ENCODE measurements at places on chromosomes 2 and 18.

GRCh38 chr2:232365621-232366321, 12.8 kb upstream of the ALPP start:
- no peak for DNase-seq

DNA sequence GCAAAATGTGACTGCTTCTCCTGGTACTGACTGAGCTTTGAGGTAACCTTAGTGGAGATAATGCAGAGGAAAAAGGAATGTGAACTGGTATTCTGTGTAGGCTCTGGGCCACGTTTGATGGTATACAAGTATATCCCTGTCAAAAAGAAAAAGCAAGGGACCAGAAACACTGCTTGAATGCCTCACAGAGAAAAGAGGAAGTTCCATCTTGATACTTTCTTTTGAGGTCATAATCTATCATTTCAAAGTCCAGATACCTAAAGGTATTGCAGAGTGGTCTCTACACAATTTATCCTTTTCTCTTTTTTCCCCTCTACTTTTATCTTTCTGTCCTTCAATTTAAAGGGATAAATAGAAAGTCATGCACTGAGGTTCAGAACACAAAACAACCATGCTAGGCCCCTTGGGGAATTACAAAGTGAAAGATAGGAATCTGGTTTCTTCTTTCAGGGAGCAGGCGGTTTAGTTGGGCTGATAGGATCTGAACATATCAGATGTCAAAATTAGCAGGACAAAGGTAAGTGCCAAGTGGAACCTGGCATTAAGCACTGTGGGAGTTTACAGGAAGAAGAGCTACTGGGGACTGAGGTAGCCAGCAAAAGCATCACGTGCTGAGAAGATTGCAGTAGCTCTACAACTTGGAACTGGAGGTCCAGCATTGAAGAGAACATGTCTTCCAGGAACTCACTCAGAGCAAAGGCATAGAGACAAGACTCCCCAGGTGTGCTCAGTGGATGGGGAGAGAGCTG, 121.2 kb downstream of the LYPD6 start:
- no peak for DNase-seq

GRCh38 chr2:226076529-226076928, 677.0 kb downstream of the NYAP2 start:
- no peak for DNase-seq

DNA sequence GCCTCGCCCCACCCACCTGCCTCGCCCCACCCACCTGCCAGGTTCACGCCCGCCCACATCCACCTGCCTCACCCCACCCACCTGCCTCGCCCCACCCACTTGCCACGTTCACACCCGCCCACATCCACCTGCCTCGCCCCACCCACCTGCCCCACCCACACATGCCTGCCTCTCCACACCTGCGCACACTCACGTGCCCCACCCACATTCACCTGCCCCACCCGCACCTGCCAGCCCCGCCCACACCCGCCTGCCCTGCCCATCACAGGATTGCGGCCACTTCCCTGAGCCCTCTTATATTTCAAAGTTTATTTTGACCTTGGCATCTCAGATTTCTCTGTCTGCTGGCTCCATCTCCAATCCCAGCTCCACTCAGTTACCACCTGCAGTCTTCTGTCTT, 217.5 kb upstream of the SOX11 start:
- DNase-seq = no peak

DNA sequence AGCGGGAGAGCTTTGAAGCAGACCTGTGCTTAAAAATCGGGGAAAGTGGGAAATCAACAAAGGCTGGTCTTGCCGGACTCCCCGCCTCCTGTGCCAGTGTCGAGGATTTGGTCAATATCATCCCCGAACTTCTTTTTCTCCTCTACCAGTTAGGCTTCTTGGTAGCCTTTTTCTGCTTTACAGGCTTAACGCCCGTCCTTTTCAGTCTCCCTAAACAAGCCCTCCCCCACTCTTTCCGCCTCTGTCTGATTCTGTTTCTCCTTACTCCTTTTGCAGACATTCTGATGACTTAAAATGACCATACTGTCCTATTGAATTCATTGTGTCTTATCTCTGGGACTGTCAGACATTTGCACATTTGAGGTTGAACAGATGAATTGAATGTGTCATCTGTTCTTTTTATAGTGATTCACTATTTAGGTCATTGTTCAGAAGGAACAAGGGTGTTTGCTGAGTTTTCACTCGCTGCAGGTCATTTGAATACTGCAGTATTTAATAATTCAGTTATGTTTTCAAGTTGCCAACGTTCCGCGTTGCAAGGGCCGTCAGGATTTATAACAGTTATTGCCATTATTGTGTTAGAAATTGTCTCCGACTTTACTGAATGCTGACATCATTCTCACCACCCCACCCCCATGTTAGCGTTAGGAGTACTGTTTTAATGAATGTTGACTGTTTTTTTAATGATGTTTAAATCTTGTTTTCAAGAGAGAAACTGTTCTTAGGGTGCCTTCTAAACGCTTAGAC, 1.1 kb downstream of the ITGAV start:
- DNase-seq = peak; percentile 38

- DNase-seq = no peak
These were observed 217.6 kb downstream of the TMEM182 start for GRCh38 chr2:102979429-102979828.

- no peak for DNase-seq
These were observed 37.5 kb downstream of the KCNS3 start for GRCh38 chr2:17915811-17916518.

DNA sequence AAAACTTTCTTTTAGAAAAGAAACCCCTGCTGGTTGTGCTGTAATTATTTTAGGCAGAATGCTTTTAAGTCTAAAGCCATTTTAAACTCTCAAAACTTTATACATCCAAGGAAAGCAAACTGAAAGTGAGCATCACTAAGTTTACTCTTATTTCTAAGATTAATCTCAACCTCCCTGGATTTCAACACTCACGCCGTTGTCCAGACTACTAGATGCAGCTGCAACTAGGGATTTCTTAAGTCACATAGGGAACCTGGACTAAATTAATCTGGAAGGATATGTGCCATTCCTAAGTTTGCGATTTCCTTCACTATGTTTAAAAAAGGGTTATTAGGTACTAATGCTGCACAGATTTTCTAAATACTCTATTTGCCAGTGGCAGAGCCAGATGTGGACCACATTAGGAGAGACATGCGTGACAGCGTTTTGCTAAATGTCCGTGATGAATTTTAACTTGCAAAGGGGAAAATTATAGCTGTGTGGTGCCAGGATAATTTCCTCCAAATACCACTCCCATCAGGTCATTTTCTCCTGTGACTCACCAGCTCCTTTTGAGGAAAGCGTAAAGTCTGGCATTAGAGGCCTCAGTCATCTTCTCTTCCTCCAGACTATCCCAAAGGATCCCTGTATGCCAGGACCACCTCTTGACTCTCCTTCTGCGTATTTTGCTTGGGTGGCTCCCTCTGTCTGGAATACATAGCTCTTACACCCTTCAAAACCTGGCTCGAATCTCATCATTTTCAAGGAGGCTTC, 143.7 kb downstream of the ATL2 start:
- DNase-seq = no peak

DNA sequence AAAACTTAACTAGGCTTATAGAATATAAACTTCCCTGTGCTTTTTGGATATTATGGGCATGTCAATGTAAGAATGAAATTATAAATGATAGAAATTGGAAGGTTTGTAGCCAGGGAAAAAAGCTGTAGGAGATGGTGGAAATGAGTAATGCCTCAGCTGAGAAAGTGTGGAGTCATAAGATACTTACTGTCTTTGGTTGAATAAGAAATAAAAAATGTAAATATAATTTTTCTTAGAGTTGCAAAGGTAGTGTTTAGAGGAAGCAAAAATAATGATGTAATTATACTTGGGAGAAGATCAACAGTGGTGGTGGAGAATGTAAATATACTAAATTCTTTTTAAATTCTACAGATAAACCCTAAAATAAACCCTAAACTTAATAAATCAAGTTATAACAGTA, 26.2 kb upstream of the RND3 start:
- no peak for DNase-seq

- DNase-seq = no peak
These were observed 52.6 kb downstream of the NCK2 start for GRCh38 chr2:105797298-105797819.

DNA sequence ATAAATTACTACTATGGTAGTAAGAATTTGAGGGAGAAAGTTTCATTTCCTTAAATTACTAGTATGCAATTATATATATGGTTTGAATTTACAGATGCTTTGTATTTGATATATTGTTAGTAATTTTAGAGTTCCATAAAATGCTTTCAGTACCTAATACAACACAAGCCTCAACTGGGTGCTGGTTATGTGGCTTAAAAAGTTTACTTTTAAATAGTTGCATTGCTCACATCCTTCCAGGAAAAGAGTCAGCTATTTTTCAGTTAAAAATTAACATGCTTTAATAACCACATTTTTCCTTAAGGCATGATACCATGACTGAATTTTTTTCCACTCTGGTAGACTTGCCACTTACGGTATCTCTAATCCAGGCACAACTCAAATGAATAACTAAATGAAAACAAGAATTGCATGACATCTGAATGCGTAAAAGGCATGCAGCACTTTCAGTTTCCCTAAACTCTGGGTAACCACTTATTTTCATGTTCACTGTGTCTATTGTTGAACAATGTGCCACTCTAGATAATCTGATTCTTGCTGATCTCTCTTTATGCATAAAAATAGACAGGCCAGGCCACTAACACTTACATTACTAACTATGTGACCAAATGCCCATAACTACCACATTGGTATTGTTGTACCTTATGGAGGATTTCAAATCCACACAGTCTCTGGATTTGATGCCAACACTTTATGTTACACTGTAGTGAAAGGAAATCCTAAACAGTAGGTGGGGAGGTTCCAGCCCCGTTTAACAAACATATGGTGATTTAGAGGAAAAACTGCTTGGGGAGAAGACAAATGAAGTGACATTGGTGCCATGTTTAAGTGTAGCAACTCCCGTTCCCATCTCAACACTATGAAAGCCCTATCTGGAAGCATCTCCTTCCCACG, 35.5 kb upstream of the SLC35F5 start:
- DNase-seq = no peak

GRCh38 chr18:34977838-34978532, 63.2 kb upstream of the MAPRE2 start:
- DNase-seq = peak; percentile 47

GRCh38 chr2:17245906-17246305, 272.3 kb downstream of the RAD51AP2 start:
- DNase-seq = no peak

DNA sequence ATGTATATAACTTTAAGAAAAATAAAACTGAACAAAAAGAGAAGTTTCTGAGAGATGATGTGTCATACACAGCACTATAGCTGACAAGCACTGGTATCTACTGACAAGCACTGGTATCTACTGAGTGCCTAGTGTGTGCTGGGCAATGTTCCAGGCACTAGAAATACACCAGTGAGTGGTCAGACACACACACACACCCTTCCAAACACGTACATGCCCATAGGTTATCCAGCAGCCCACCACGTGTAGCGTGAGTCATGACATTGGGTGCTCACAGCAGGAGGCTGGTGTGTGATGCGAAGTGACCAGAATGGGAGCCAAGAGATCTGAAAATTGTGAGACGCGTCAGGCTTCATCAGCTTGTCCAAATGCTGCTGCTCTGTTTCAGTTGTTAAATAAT, 12.2 kb upstream of the GNAL start:
- DNase-seq = no peak

DNA sequence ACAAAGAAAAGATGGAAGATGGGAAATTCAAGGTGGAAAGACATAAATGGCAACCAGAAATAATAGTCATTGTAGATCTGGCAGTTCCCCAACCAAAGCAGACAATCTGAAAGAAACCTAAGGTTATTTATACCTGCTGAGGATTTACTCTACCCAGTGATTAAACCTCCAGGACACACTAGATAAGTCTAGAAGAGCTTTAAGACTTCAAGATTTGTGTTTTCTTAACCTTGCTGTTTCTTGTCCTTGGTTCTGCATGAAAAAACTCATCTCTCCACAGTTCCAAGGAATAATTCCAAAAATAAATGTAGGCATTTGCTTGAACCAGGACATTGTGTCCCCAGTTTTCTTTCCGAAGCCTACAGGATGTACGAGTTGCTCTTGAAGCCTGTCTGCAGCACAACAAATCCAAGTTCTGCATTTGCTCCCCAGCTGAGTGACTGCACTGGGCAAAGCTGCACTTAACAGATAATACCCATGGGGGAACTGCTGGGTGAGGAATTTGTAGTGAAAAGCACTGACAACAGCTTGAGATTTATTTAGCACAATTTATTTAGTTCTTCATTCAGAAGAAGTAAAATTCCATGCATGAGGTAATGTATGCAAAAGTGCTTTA, 19.8 kb downstream of the DTNA start:
- no peak for DNase-seq

Measured in NCI-H1105 treated with DMSO at 0.1 percent for 48 hours (cell line).